ENCODE measurements at places on chromosomes 13 and 19.

- DNase-seq: no peak
These were observed 226.3 kb downstream of the DLEU7 start for GRCh38 chr13:50617134-50617721.

GRCh38 chr13:63307228-63307627, 1891.6 kb upstream of the PCDH20 start:
- DNase-seq: peak; percentile 67

DNA sequence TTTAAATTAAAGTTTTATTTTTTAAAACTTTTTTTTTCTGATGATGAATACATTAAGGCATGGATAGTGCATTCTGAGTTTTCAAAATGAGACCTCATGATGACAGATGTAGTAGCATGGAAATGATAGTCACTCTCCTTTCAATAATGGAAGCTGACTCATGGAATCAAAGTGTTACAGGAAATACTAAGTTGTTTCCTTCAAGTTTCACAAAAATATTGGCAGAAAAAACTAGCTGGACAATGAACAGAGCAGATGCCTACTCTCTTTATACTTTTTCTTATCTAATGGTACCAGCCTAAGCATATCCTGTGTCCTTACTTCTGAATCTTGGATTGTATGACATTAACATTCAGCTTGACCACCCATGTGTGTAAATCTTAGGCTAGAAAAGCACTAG, 1337.3 kb downstream of the PCDH9 start:
- no peak for DNase-seq

- DNase-seq: no peak
These were observed 76.1 kb downstream of the TEX26 start for GRCh38 chr13:31008400-31009115.

- DNase-seq: no peak
These were observed 160.7 kb downstream of the LMO7 start for GRCh38 chr13:75796825-75797224.

GRCh38 chr13:31409678-31410356, 210.0 kb downstream of the B3GLCT start:
- DNase-seq: no peak

DNA sequence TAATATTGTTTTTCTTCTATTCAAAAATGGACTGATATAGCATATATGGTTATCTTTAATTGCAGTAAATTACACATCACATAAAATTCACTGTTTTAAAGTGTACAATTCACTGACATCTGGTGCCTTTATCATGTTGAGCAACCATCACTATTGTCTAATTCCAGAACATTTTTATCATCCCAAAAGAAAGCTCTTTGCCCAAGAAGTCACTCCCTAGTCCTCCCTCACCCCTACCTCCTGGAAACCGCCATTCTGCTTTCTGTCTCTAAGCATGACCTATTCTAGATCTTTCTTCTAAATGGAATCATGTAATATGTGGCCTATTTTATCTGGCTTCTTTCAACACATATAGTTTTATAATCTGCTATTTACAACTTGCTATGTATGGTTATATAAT, 525.6 kb downstream of the DCT start:
- DNase-seq: no peak

GRCh38 chr13:44815623-44816022, 173.6 kb downstream of the NUFIP1 start:
- no peak for DNase-seq

- DNase-seq: no peak
These were observed 1.4 kb downstream of the NOVA2 start for GRCh38 chr19:45972081-45972946.

DNA sequence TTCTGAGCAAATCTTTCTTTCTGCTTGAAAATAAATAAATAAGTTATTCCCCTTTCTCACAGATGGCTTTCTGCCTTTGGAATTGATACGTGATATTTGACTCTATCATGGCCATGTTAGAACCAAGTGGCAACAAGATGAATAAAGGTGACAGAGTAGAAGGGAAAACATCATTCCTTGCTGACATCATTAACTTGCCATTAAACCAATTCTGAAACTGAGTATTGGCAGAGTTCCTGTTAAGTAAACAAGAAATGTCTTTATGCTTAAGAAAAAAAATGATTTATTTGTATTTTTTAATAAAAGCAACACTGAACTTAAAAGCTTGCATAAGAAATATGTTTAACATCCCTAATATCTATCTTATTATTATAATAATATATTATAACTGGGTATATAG, 828.1 kb downstream of the PCDH9 start:
- no peak for DNase-seq

GRCh38 chr19:32457571-32458158, 52.1 kb downstream of the DPY19L3 start:
- DNase-seq: no peak

DNA sequence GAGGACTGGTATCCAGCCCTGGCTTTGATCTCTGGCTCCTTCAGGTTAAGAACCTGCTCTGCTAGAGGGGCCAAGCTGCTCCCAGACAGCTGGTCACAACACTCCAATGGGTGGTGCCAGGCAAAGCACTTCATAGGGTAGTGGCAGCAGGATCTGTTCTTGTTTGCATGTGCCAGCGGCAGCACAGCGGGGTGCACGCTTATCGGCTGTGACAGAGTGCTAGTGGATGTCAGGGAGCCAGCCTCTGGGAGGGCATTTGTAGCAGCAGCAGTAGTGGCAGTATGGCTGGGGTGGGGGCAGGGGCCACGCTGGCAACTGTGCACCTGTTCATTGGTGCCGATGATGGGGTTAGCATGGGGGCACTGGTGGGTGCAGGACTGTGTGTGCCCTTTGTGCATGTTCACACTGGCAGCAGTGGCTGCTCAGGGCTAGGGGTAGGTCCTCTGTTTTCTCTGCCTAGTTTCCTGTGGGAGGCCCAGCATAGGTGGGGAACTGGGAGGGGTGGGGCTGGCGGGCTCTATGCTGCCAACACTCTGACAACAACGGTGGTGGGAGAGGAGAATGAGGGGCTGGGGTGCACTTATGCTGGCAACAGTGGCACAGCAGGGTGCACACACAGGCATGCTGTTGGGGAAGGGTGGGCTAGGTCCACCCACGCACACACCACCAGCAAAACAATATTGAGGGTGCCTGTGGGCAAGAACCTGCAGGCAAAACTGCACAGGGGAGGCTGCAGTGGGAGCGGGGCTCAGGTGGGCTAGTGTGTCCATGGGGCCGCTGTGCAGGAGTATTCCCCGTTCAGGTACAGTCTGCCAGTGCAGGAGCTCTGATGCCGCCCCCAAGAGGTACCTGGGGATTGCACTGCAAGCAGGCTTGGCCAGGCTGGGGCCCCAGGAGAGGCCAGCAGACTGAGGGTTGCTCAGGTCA, 19.3 kb downstream of the AP1M1 start:
- no peak for DNase-seq

GRCh38 chr19:19342086-19343015, 21.7 kb downstream of the MAU2 start:
- DNase-seq: peak; percentile 77

- DNase-seq: no peak
These were observed 36.2 kb upstream of the LRCH1 start for GRCh38 chr13:46516599-46517338.

DNA sequence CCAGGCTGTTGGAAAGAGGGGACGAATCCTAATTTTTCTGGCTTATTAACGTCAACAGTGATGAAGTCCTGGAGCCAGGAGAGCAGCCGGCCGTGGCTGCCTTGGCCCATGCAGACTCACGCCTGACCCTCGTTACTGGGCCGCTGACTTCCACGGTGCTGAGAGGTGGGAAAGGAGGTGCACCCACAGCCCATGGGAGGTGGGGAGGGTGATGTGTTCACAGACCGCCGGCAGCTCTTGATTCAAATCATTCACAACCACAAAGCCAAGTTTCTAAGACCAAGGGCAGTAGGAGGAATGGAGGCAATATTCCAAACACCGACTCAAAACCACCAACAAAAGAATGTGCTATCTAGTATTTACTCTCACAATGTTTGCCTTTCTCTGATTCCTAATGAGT, 24.3 kb downstream of the COL4A2 start:
- DNase-seq: no peak

DNA sequence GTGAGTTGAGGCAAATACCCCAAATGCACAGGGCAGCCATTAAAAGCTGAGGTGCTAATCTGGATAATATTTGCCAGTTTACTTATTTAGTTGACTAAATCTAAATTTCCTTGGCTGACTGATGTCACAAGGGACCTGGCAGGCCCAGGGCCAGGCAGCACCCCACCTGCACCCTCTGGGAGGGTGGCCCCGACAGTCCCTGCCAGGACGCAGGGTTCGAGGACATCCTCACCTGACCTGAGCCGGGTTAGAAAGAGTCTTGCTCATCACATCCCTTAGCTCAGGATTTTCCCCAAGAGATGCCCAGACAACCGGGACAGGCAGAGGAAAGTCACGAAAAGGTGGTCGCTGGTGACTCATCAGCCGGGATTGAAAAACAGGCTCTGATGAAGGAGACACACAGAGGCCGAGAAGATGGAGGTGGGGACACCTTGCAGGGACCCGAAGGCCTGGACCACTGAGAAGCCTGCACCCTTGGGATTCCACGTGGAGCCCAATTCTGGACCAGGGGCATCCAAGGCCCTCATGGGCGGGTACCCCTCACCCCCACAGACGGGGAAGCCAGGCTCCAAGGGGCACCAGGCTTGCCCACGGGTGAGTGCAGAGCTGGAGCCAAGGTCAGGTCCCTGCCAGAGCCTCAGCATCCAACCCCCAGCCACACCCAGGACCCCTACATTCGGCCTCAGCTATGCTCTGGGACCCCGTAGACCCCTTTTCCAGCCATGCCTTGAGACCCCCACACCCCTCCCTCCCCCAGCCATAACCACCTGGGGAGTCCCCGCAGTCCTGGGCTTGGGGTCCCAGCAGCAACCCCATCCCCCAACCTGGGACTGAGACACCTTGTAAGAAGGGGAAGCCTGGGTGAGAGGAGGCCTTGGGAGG, 103.2 kb downstream of the SOX1 start:
- DNase-seq: no peak

DNA sequence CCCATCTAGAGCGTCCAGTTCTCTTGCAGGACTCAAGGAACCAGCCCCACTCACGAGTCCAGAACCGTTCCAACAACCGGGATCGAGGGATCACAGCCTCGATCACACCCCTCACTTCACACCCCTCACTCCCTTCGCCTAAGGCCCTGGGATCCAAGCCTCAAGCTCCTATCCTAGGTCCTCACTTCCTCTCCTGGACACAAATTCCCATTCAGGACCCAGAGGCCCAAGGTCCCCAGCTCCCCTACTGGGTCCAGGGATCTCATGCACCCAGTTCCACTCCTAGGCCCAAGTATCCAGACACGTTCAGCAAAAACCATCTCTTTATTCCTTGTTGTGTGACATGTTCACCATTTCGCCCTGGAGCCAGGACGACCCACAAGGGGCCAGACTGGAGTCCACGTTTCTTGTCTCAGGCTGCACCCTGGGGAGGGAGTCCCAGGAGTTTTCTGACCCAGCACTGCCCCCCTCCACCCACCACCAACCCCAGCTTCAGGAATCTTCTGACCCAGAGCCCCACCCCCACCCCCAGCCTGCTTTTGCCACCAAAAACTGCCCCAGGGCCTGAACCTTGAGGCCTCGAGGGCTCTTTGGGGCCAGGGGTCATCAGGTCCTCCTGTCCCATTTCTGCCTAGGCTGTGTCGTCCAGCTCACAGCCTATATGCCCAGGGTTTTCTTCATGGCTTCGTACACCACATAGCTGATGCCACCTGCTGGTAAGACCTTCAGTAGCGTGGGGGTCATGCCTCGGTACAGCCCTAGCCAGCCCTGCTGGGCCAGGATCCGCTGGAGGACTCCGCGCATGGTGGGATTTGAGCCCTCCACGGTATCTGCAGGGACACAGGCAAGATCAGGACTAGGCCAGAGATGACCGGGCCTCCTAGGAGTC, 1.4 kb upstream of the KHSRP start:
- DNase-seq: no peak

DNA sequence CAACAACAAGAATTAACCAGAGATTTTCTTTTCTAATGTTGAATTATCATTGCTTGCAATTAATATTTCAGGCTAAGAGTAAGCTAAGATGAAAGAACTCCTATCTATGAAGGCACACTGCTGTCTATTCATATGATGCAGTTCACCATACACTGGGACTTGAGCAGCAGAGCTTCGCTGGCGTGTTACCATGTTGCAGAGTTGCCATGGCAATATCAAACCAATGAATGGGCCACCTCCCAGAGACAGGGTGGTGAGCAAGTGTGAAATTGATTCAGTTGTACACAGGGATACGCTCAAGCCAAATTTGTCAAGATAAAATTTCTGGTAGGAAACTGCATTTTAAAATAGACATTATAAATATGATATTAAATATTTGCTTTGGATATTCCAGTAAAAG, 69.3 kb upstream of the MYO16 start:
- no peak for DNase-seq

DNA sequence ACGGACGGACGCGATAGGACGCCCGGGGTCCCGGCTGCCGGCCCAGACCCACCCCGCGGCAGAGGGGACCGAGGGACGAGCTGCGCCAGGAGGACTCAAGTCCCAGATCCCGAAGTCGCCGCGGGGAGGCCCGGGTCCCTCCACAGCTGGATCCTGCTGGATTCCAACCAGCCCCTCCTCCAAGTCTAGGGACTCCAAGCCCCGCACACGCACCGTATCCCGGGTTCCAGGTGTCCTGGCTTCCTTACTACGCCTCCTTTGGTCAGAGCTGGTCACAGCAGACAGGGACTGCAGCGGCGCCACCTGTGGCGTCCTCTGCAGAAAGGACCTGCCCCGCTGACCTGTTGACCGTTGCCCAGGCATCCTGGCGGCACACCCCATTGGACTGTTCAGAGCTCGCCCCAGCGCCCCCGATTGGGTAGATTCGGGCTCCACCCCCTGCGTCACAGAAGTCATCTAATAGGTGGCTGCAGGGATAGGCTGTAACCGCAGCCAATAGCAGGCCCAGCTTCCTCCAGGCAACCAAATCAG, 29.0 kb upstream of the ZNF709 start:
- no peak for DNase-seq

- no peak for DNase-seq
These were observed 7.9 kb upstream of the PVR start for GRCh38 chr19:44635581-44636438.

GRCh38 chr13:27041341-27041740, 130.3 kb downstream of the USP12 start:
- DNase-seq: no peak

DNA sequence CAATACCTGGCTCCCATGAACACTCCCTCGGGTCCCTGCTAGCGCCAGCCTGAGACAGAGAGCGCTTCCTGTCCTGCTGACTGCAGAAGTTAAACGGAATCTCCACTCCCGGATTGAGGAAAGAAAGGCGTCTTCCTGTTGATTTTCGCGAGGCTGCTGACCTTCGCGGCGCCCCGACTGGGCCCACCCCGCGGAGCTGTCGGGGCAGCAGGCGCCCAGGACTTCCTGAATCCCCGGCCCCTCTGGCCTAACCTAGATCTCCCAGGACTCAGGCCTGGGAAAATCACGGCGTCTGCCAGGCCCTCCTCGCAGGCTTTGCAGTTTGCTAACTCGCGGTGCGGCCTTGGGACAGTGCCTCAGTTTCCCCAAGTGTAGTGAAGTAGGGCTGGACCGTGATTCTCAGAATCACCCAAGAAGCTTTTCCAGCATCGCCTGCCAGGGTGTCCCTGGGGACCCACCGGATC, 108.8 kb downstream of the KCTD15 start:
- DNase-seq: no peak

DNA sequence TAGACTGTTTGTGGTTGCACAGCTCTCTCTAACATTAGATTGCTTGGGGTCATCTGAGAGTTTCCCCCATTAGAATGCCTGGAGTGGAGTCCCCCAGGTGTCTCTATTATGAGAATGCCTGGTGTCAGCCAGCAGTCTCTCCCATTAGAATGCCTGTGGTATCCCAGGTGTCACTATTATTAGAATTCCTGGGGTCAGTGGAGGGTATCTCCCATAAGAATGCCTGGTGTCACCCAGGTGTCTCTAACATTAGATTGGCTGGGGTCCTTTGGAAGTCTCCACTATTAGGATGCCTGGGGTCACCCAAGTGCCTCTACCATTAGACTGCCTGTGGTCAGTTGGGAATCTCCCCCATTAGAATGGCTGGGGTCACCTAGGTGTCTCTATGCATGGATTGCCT, 1495.1 kb downstream of the UQCRFS1 start:
- DNase-seq: no peak
